Activated T-cell treated with anti-CD3 and anti-CD28 coated beads, Interleukin-2, amount 50 U/mL, for 72 hours (primary cell): ENCODE measurements at places on chromosomes 7 and 10. TPM values are rescaled to one million over a fixed set of nuclear protein-coding genes. Genes with fewer than 3 reads are reported as not detected.

Gene HACD1
- total RNA-seq, result 4.2 TPM

Gene HMX2
- total RNA-seq, result 1.1 TPM

Gene TMEM243
- 58.6 TPM for total RNA-seq

Gene PTCD1
- 8.9 TPM for total RNA-seq

Gene SLC26A5
- not detected for total RNA-seq

Gene PRSS37
- total RNA-seq, result not detected

DNA sequence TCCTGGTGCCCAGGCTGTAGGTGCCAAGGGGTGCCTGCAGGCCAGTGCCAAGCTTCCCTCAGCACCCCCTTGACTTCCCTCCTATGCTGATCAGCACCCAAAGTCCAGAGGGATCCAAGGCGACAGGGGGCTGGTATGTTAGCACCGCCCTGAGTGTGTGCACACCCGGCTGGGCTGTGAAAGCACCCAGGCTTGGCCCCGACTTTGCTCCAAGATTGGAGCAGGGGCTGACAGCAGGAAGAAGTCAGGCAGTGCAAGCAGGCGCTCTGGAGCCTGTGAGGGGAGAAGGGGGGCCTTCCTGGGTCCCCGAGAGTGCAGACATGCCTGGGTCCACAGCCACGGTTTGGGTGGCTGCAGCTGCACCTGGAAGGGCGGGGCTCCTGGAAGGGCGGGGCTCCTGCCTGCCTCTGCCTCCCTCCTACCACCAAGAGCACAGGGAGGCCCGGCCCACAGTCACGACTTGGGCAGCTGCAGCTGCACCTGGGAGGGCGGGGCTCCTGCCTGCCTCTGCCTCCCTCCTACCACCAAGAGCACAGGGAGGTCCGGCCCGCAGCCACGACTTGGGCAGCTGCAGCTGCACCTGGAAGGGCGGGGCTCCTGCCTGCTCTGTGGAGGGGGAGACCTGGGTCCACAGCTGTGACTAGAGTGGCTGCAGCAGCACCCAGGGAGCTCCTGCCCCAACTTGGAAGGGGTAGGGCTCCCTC is 30.2 kb upstream of the ZMYND11 start:
- no peaks in the 10 kb centered on the region for H3K27me3 ChIP-seq
- H3K36me3 ChIP-seq, result no peaks in the 10 kb centered on the region
- H3K4me1 ChIP-seq, result peaks cover 5% of the 10 kb centered on the region
- H3K4me3 ChIP-seq, result no peak overlapping the region
